Activated gamma-delta T cell (primary cell): ENCODE measurements at places on chromosomes 7 and 10.

DNA sequence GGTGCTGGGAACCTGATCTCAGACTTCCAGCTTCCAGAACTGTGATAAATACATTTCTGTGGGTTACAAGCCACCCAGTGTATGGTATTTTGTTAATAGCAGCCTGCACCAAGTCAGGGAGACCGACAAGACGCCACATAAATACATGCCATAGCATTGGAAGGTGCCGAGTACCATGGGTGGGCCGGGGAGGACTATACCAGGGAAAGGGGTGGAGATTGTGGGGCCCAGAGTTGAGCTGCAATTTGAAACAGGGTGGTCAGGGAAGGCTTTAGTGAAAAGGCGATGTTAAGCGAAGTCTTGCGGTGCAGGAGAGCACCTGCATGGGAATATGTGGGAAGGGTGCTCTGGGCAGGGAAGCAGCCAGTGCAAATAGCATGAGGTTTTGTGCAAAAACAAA is 88.9 kb upstream of the LRRC4 start:
- DNase-seq: no peak

DNA sequence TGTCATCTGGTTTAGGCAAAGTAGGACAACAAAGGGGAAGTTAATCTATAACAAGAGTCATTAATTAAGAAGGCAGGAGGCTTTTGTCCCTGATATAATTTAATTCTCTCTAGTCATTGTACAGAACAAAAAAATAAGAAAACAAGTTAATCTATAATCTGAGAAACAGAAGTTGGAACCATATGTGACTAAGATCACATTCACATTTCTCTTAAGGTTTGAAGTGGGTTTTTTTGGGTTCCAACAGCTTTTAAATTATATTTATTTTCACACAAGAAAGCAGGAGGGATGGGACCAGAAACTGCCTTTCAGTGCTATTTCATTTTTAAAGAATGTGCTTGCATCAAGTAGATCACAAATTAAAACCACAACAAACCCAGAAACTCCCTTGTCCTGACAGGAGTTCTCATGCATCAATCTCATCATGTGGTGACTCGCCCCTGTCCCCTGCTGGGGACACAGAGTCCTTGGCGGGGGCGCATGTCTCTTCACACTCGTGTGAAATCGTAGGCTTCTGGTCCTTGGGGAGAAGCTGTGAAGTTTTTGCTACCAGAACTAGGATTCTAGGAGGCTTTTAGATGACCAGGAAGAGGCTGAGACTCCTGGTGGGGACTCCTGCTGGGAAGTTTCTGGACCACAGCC is 10.1 kb upstream of the OPN4 start:
- no peak for DNase-seq

GRCh38 chr7:99140813-99141212 is 3.1 kb downstream of the SMURF1 start:
- DNase-seq: no peak

GRCh38 chr10:22658745-22659410 is 55.5 kb downstream of the PIP4K2A start:
- DNase-seq: no peak
